Activated T-cell treated with anti-CD3 and anti-CD28 coated beads, Interleukin-2, amount 50 U/mL, for 4 hours (primary cell): ENCODE measurements at places on chromosomes 5 and 9. TPM values are rescaled to one million over a fixed set of nuclear protein-coding genes. Genes with fewer than 3 reads are reported as not detected.

DNA sequence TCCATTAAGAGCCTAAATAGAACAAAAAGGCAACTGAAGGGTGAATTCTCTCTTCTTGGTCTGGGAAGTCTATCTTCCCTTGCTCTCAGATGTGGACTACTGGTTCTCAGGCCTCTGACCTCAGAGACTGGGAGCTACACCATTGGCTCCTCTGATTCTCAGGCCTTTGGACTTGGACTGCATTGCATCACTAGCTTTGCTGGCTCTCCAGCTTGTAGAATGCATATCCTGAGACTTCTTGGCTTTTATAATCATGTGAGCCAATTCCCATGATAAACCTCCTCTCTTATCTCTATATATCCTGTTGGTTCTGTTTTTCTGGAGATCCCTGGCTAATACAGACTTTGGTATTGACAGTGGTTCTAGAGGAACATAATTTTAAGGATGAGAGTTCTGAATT is 89.8 kb downstream of the PSAT1 start:
- DNase-seq = no peak

- DNase-seq = no peak
These were observed 535.7 kb upstream of the ACO1 start for GRCh38 chr9:31848505-31849285.

DNA sequence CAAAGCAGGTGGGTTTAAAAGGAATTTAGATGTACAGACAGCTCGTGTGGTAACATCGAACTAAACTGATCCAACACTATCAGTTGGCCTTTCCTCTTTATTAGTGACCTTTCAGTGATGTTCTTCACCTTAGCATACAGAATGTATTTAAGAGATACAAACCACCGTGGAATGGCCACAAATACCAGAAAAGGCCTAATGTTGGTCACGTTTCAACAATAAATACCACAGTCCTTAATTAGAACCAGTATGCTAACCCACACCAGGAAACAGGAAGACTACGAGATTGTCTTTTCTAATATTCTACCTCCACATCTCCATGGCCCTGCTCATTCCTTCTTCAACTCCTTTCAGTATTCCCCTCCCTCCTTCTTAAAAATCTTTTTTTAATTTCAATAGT is 40.4 kb downstream of the GNAQ start:
- no peak for DNase-seq

- no peak for DNase-seq
These were observed 136.3 kb upstream of the ASTN2 start for GRCh38 chr9:117551171-117551570.

- no peak for DNase-seq
These were observed 56.5 kb upstream of the ZNF354A start for GRCh38 chr5:178786859-178787499.

DNA sequence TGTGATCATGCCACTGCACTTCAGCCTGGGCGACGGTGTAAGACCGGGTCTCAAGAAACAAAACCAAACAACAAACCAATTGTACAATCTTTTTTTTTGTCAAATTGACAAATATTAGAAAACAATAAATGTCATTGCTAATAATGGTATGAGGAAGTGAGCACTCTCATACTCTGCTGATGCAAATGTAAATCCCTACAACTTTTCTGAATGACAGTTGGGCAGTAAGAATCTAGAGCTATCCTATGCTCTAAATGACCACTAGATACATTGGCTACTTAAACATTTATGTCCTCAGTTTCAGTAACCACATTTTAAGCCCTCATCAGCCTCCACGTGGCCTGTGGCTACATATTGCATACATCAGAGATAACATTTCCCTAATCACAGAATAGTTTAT is 256.2 kb downstream of the FER start:
- no peak for DNase-seq

DNA sequence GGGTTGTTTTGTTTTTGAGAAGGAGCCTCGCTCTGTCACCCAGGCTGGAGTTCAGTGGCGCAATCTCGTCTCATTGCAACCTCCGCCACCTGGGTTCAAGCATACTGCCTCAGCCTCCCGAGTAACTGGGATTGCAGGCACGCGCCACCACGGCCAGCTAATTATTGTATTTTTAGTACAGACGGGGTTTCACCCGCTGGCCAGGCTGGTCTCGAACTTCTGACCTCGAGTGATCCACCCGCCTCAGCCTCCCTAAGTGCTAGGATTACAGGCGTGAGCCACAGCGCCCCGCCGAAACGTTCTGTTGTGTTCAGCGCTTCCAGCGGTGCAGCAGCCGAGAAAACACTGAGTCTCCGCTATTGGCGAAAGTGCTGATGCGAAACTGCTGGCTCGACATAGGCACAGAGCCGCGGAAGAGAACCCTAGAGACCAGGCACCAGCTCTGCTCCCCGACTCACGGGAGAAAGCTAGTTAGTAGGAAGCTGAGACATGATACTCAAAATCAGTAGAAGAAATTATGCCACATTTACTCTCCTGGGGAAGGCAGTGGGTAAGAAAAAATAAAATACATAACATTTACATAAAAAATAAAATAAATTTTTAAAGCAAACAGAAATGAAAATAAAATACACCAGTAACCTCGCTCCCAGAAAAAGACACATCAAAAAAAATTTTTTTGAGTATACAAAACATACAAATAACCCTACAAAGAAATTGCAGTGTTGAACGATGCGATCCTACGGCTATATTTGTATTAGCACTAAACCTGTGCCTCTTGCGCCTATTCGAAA is 31.6 kb downstream of the ANXA2R start:
- peak; percentile 89 for DNase-seq

DNA sequence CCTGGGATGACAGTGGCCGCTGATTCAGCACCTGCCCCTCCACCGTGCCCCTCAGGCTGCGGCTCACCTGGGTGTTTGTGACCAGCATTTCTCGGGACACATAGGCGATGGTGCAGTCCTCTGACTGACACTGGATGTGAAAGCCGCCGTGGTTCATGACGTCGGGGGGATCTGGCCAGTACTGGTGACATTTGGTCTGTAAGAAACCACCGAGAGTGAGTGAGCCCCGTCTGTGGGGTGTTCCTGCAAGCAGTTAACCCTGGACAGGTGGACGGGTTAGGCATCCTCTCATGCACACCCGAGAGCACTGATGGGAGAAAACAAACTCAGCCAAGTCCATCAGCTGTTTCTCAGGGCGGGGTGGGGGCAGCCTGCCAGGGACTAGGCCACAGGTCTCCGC is 62.5 kb upstream of the EPB41L4B start:
- no peak for DNase-seq

DNA sequence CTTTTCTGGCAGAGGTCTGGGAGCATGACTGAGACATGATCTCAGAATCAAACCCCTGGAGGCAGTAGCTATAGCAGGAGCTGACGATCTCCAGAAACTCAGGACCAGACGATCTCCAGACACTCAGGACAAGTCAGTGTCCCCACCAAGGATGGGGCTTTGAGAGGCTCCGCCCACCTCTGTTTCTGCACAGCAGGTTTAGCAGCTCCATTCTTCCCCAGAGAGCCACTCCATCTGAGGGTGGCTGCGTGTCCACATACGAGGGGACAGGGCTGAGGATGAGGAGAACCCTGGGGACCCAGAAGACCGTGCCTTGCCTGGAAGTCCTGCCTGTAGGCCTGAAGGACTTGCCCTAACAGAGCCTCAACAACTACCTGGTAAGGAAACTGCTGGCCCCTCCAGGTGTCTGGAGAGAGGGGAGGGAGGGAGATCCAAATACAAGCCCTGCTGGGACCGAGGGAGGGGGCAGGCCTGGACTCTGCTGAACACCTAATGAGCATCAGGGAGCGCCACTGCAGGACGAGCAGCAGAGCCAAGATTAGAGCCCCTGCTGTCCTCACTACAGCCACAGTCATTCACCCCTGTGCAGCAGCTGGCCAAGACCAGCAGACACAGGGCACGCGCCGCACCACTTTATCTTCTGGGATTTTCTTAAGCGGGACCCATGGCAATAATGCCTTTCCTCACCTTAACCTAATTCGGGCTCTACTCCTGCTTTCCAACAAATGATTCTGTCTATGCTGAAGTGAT is at the start of gene GABRP:
Gene GABRP (plus strand): TSS at position 228 of the 750 bp plus-strand sequence. CDS start 4,891 bp downstream, outside the sequence.
- DNase-seq = no peak

DNA sequence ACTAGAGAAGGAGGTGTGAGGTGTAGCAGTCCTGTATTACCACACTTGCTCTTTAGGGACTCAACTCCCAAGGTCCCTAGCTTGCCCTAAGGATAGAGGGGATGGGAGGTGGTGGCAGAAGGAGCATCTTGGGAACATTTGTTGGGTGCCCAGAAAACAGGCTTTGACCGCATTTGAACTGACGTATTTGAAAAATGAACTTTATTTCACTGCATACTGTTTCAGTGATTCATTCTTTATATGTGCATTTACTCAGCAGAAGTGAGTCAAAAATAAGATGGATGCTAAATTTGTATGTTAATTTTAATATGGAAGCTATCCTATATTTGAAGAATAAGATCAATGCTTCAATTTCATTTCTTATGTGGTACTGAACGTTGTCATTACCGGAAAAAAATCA is 18.7 kb downstream of the DMRT3 start:
- no peak for DNase-seq

- DNase-seq = no peak
These were observed 81.3 kb downstream of the PLAC8L1 start for GRCh38 chr5:146024034-146024433.

GRCh38 chr9:13810510-13810909 is 503.4 kb downstream of the NFIB start:
- DNase-seq = no peak

GRCh38 chr5:107639990-107640389 is 30.7 kb downstream of the EFNA5 start:
- DNase-seq = no peak

DNA sequence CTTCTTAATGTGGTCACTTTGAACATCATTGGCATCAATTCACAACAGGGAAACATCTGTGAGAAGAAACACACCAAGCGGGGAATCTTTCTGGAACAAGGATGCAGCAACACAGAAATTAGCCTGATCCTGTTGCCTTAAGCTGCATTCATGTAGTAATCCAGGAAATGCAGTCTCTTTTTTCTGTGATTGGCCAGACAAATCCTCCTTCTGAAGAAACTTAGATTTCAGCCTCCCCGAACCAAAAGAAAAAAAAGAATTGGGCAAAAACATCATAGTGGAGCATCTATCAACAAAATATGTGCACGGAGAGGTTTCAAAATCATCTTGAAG is 7.2 kb upstream of the XPA start:
- no peak for DNase-seq

- DNase-seq = no peak
These were observed 135.4 kb upstream of the SPEF2 start for GRCh38 chr5:35482167-35482755.

GRCh38 chr9:72333709-72334108 is 31.3 kb downstream of the ZFAND5 start:
- no peak for DNase-seq

- DNase-seq = no peak
These were observed 36.3 kb upstream of the EBF1 start for GRCh38 chr5:159135896-159136531.

DNA sequence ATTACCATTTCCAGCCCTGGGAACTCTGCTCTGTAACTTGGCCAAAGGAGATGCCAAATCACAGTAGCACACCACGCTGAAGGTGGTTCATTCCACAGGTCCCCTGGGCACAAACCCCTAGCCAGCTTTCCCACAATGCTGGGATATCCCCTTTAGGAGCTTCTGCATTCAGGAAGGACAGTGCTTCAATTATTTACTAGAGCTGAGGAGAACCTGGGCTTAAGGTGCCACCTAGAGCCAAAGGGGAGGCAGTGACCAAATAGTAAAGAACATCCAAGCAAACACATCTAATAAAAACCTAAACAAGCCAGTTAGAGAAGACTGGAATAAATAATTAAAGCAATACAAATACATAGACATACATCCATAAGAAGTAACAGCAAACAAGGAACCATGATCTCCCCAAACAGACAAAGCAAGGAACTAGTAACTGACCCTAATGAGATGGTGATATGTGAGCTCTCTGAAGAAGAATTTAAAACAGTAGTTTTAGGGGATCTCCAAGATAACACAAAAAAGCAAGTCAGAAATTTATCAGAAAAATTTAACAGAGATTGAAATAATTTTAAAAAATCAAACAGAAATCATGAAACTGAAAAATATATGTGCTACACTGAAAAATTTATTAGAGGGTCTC is 14.6 kb downstream of the KIF4B start:
- DNase-seq = no peak

DNA sequence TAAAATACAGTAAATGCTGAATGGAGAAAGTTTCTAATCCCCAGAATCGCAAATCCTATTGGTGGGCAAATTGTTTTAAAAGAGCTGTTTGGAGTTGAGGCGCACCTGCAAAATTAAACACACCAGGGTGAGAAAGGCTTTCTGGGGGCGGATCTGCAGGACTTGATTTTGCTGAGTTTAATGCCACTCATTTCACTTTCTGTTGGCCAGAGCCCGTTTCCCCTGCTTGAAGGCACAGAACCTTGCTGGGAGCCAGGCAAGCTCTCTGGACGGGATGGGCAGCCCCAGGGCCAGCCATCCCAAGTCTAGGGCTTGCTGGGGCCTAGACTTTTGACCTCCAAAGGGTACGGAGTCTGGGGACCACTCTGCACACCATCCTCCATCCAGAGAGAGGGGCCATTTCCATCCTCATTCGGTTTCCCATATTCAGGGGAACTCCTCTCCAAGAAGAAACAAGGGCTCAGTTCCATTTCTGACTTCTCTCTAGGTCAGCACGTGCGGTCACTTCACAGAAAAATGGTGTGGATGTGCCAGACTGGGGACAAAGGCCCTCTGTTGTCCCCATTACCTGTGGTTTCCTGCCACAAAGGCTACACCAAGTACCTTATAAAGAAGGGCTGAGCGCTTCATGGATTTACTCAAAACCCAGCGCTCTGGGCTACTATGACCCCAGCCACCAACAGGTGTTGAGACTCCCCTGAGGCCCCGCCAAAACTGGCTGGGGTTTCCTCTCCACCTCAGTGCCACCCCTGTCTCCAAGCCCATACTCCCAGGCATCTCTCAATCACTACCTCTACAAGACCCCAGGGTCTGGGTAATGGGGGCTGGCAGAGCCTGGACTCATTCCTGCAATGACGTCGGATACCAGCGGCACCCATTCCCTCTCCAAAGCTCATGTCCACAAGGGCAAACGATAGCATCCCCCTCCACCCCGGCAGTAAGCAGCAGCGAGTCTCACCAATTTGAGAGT is 170.0 kb downstream of the AUH start:
- DNase-seq = no peak

DNA sequence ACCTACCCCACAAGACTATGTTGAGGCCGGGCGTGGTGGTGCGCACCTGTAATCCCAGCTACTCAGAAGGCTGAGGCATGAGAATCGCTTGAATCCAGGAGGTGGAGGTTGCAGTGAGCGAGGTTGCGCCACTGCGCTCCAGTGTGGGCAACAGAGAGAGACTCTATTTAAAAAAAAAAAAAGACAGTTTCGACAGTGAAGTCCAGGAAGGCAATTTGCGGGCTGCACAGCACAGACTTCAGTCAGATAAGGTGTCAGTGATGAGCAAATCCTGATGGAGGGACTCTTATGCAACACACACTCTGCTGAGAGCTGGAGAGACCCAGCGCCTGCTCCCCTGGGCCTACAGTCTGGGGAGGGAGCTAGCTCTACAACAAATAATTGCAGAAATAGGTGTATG is 14.2 kb downstream of the CCNJL start:
- no peak for DNase-seq

GRCh38 chr5:73142035-73142434 is 21.7 kb downstream of the TMEM171 start:
- DNase-seq = no peak

- DNase-seq = no peak
These were observed 28.7 kb upstream of the C5orf46 start for GRCh38 chr5:147935032-147935431.

- no peak for DNase-seq
These were observed 649.7 kb upstream of the RIOK2 start for GRCh38 chr5:97832645-97833296.

Gene SPTLC1
- total RNA-seq = 50.5 TPM

Gene SPATA6L
- 0.30 TPM for total RNA-seq

Gene CDKN2B
- not detected for total RNA-seq

Gene MYMK
- total RNA-seq = not detected

Gene PRXL2C
- 9.1 TPM for total RNA-seq

Gene WDR36
- total RNA-seq = 92.1 TPM
